Activated CD4-positive, alpha-beta T cell treated with anti-CD3 and anti-CD28 coated beads, Interleukin-2, amount 10 ng/mL, durations not matched to agents 7 days and 5 days (primary cell): ENCODE measurements at places on chromosomes 6 and 20. TPM values are rescaled to one million over a fixed set of nuclear protein-coding genes. Genes with fewer than 3 reads are reported as not detected.

GSTA1 gene
- total RNA-seq, result not detected

GRCh38 chr6:105380634-105381033, 22.2 kb downstream of the PREP start:
- no peak for DNase-seq

DNA sequence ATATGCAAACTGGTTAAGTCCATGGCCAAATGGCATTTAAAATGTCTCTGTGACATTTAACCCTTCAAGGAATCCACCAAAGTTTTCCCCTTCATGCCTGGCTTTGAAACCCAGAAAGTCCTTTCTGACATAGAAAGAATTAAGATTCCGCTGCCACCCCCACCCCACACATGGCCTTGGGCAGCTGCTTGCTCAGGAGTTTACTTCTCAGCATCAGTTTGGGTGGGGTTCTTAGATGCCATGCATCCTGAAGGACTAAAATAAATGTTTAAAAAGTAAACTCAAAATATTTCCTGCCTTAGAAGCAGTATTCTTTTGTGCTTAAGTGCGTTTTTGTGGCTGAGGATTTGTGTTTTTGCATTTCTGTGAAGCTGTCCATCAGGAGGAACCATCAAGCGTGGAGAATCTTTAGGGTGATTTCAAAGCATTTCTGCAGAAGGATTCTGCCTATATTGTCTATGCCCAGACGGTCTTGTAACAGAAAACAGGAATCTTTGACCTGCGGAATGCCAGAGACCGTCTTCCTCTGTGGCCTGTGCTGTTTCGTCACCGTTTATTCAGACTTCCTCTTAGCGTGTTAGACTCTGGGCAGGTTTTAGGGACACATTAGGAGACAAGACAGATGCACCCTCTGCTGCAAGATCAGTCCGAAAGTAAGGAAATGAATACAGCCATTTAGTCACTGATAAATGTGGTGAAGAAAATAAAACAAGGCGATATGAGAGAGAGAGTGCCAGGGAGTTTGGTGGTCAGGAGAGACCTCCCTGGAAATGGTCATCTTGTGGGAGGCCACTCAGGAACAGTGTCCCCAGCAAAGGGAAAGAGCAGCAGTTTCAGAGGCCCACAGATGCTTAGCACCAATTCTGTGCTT, 6.2 kb downstream of the DUSP22 start:
- no peak for DNase-seq

- no peak for DNase-seq
Measured at GRCh38 chr6:116426551-116426950, 34.6 kb upstream of the CALHM6 start.

GRCh38 chr20:51616060-51616459, 73.5 kb upstream of the NFATC2 start:
- DNase-seq, result no peak
